ENCODE measurements at places on chromosomes 2 and 18.
A peak's percentile ranks its signal among the peaks of the same experiment; 100 is the strongest.

GRCh38 chr2:64999754-65000153 lies 10.6 kb downstream of the SLC1A4 start:
- no peak for DNase-seq

GRCh38 chr2:83654091-83654611 lies 804.9 kb downstream of the SUCLG1 start:
- no peak for DNase-seq

- DNase-seq, result no peak
Observed at GRCh38 chr2:144990661-144991060, 470.7 kb upstream of the ZEB2 start.

DNA sequence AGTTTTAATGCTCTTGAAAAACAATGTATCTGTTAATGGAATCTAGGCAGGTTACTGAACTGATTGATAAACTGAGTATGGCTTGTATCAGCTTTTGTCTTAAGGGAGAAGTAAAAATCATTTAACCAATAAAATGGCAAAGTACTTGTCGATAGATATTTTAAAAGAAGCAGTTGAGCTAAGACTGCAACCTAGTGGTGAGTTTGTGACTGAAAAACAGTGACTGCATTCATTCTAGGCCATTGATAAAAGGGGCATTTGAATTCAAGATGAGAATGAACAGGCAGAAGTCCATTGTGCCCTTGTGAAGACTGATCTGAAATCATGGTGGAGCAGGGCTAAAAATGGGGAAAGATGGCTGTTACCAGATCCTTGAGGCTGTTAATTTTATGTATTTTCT lies 59.4 kb upstream of the MSTN start:
- no peak for DNase-seq

DNA sequence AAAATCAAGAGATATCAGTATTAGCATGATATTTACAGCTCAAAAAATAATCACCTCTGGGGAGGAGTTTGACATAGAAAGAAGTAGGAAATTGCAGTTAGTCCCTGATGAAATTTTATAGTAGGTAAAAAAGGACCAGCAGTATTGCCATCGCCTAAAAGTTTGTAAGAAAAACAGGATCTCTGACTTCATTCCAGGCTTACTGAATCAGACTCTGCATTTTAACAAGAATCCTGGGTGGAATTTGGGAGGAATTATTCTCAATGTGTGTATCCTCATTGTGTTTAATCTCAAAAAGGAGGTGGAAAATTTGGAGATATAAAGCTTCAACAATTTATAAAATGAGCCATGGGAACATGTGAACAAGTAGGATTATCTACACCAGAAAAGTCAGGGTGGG lies 31.2 kb upstream of the STAT1 start:
- no peak for DNase-seq

DNA sequence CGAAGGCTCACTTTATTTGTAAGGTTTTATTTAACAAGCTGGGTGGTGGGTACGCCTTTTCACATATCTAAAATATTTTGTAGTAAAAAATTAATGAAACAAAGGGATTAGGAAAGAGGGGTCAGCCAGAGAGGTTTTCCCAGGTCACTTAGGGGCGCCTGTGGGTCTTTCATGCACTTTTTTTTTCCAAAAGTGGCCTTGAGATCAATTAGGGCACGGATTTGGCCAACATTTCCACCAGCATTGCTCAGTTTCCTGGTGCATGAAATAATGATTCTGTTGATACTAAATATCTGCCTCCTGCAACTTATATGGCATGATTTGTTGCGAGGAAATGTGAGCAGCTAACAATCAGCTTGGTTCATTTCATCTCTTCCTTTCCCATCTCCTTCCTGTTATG lies 67.6 kb upstream of the ZCCHC2 start:
- no peak for DNase-seq

- no peak for DNase-seq
Observed at GRCh38 chr2:38165698-38166097, 89.7 kb upstream of the CYP1B1 start.

- DNase-seq, result no peak
Observed at GRCh38 chr18:9609190-9609589, 5.2 kb downstream of the PPP4R1 start.

- no peak for DNase-seq
Observed at GRCh38 chr2:45860136-45861121, 209.0 kb downstream of the PRKCE start.

- peak; percentile 81 for DNase-seq
Observed at GRCh38 chr2:181104512-181105115, 124.2 kb downstream of the UBE2E3 start.

GRCh38 chr2:53782676-53783075 lies 4.1 kb downstream of the ASB3 start:
- DNase-seq, result no peak

DNA sequence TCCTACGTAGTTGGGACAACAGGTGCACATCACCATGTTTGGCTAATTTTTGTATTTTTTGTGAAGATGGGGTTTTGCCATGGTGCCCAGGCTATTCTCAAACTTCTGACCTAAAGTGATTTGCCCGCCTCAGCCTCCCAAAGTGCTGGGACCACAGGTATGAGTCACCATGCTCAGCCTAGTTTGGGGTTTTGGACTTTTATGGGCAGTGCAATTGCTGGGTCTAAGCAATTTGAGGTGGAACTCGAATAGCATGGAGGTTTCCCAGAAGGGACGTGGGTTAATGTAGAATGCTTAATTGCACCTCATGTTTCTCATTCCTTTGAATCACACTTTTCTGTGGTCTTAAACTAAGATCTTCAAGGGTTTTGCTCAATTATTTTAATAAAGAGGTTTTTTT lies 102.3 kb upstream of the EPHA4 start:
- DNase-seq, result no peak

- DNase-seq, result peak; percentile 45
Observed at GRCh38 chr2:25041307-25041927, 459 bp upstream of the EFR3B start.

GRCh38 chr18:57621246-57621604 lies 411 bp downstream of the NARS1 start:
- no peak for DNase-seq

GRCh38 chr2:43877782-43878464 lies 39.2 kb downstream of the ABCG8 start:
- no peak for DNase-seq

GRCh38 chr2:235595422-235596010 lies 101.7 kb downstream of the AGAP1 start:
- DNase-seq, result peak; percentile 66

DNA sequence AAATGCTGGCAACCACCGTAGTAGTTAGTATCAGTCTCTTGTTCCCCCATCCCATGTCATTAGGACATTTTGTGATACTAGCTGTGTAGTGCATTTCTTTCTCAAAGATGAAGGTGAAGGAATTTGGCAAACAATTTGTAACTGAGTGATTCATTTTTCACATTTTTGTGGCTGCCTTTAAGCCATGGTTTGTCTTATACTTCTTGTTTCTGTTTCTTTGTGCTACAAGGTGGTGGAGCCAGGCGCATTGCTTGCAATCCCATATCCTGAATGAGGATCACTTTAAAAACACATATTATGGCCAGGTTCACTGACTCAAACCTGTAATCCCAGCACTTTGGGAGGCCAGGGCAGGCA lies 40.6 kb downstream of the GPD2 start:
- DNase-seq, result no peak

DNA sequence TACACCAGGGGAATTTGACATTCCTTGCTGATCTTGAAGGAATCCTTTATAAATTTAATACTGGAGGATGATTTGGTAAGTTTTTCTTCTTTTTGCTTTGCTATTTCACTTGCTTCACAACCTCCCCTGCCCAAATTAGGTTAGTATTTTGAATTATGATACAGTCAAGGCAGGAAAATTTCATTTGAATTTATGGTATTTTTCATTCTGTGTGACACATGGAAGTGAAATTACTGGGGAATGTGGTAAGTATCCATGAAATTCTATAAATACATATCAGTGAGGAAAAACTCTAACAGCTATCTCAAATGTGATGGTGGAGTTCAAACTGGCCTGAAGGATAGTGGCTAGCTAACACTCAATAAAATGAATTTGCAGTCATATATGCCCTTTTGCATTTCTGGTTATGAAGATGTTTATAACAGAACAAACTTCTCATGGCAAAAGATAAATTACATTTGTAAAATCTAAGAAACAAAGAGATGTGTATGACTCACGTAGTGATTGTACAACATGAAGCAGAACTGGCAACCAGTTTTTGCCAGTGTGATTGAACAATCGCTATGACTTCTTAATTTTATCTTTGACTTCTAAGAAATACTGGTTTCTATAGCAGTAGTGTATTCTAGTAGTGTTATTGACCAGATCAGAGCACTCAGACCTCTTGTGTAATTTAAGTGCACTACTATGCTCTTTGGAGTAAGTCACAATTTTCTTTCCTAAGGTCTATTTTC lies 152.6 kb downstream of the IKZF2 start:
- no peak for DNase-seq

DNA sequence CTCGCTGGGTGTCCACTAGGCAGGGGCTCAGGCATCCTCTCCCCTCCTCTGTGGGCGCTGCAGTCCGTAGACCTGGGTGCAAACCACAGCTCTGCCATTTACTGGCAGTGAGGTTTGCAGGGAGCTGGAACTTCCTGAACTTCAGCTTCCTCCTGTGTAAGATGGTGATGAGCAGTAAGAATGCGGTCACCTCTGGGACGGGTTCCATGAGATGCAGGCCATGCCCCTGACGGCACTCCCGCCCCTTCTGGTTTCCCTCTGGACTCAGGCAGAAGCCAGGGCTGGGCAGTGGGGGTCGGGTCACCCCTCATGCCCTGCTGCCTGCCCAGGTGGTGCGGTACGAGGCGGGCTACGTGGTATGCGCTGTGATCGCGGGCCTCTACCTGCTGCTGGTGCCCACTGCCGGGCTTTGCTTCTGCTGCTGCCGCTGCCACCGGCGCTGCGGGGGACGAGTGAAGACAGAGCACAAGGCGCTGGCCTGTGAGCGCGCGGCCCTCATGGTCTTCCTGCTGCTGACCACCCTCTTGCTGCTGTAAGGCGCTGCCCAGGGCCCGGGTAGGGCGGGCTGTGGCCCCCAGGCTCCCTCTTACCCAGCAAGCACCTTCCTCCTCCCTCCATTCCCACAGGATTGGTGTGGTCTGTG lies 1.5 kb downstream of the PROM2 start:
- no peak for DNase-seq

DNA sequence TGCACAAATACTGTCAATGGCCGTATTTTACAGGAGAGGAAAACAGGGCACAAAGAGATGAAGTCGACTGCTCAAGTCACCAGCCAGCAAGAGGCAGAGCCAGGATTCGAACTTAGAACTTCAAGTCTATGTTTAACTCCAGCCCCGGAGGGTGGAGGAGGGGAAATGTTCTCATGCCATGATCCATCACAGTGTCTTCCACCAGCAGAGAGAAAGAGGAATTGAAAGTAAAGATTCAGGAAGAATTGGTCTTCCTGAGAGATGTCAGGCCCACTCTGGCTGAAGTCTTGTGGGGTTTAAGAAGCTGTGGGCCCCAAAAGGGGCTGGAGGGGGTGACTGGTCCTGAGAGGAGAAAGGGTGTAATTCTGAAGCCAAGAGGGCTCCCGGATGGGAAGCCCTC lies 260.0 kb downstream of the TNS1 start:
- no peak for DNase-seq

GRCh38 chr2:10135296-10136089 lies 13.0 kb downstream of the RRM2 start:
- DNase-seq, result no peak

DNA sequence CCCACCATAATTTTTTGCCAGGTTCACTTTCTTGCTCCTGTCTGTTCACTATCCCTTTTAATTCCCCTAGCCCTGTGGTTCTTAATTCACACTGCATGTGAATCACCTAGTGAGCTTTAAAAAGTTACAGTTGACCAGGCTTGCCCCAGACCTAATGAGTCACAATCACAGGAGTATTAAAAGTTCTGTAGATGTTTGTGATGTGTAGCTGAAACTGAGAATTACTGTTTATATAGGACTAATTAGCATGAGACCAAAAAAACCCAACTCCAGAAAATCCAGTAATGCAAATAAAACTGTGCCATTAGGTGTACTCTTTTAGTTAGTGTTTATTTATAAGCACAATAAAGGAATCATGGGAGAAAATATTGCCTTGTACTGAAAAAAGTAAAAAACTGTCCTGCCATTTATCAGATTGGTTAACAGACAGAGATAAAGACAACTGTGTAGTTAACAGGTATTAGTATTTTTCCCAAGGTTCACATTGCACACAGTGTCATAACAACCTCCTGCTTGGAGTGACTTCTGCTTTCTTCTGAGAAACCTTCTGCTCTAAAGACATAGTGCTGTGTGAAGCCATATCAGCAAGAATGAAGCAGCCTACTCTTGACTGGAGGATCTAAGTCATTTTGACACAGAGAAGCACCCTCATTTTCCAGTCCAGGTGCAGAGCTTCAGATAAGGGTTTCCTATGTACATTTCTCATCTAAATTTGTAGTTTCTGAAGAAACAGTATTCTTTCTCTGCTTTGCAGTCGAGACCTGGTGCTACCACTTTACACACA lies 39.0 kb downstream of the VAPA start:
- no peak for DNase-seq

DNA sequence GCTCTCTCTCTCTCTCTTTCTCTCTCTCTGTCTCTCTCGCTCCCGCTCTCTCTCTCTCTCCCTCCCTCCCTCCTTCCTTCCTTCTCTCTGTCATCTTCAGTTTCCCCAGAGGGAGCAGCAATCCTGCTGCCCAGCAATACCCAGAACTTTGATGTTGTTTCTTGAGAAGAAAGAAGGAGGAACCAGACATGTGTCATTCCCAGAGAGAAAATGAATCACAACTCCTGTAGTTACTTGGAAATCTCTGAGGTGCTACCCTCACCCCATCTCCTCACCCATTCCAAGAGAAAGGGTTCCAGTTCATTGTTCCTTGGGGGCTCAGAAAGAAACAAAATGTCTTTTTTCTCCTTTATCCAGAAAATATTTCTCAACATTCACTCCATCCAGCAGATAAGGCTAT lies 449.1 kb downstream of the TNS1 start:
- DNase-seq, result no peak

GRCh38 chr2:233362742-233363141 lies 8.4 kb downstream of the DGKD start:
- DNase-seq, result no peak

- DNase-seq, result no peak
Observed at GRCh38 chr2:216415541-216415940, 3.3 kb downstream of the SMARCAL1 start.

DNA sequence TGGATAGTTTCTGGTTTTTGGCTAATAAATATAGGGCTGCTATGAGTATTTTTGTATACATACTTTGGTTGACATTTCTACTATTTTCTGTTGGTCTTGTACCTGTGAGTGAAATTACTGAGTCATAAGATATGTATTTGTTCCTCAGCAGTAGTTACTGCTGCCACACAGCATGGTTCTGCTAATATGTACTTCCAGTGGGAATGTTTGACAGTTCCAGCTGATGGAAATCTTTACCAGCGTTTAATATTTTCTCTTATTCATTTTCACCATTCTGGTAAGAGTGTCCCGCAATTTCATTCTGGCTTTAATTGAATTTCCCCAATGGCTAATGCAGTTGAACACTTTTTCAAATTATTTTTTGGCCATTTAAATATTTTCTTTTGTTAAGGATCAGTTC lies 57.9 kb upstream of the IL1R1 start:
- no peak for DNase-seq

DNA sequence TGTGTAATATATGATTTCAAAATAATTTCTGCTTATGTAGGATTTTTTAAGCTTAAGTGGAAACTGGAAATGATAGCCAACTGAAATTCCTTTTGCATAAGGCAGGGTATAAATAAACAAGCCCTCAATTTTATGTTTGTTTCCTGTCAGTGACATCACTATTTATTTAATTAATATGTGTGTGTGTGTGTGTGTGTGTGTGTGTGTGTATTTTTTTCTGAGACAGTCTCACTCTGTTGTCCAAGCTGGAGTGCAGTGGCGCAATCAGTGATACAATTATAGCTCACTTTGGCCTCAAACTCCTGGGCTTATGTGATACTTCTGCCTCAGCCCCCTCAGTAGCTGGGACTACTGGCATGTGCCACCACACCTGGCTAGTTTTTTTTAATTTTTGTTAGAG lies 29.3 kb upstream of the CYP20A1 start:
- no peak for DNase-seq
